ENCODE measurements at places on chromosomes 1 and 21. TPM values are rescaled to one million over a fixed set of nuclear protein-coding genes. Genes with fewer than 3 reads are reported as not detected.

ITLN2 gene
- not detected for total RNA-seq

LCA5L gene
- total RNA-seq: 0.69 TPM

INSRR gene
- total RNA-seq: 0.15 TPM

OR6F1 gene
- total RNA-seq: not detected

DPH5 gene
- 43.2 TPM for total RNA-seq

PRELP gene
- not detected for total RNA-seq

CTSK gene
- total RNA-seq: 14.3 TPM

RNPEP gene
- total RNA-seq: 74.1 TPM

ALX3 gene
- 0.81 TPM for total RNA-seq

SPRR2A gene
- not detected for total RNA-seq

ELK4 gene
- total RNA-seq: 35.4 TPM

F13B gene
- not detected for total RNA-seq

BMP8B gene
- total RNA-seq: 0.09 TPM

CRB1 gene
- not detected for total RNA-seq

S100A2 gene
- 4.5 TPM for total RNA-seq

ASCL5 gene
- 0.22 TPM for total RNA-seq

CSMD2 gene
- total RNA-seq: 3.4 TPM

OR2L5 gene
- not detected for total RNA-seq

HAO2 gene
- total RNA-seq: not detected

OR10Z1 gene
- total RNA-seq: not detected

GPR37L1 gene
- not detected for total RNA-seq

TOE1 gene
- 20.6 TPM for total RNA-seq

CYP4X1 gene
- total RNA-seq: not detected

TNFRSF1B gene
- total RNA-seq: 0.09 TPM

SESN2 gene
- total RNA-seq: 19.8 TPM

NFASC gene
- total RNA-seq: 0.24 TPM

MFSD2A gene
- 6.8 TPM for total RNA-seq

PDZK1 gene
- total RNA-seq: 0.39 TPM

SPRR1A gene
- not detected for total RNA-seq

SLC6A17 gene
- not detected for total RNA-seq

MX2 gene
- total RNA-seq: not detected

VWA1 gene
- 0.92 TPM for total RNA-seq

ADAM30 gene
- not detected for total RNA-seq

TIAM1 gene
- 14.3 TPM for total RNA-seq

HTR1D gene
- 0.20 TPM for total RNA-seq

POMGNT1 gene
- 71.0 TPM for total RNA-seq

TOMM20 gene
- total RNA-seq: 74.0 TPM

LRRC7 gene
- 0.07 TPM for total RNA-seq

SPRR2B gene
- not detected for total RNA-seq

LY9 gene
- total RNA-seq: not detected

BRINP3 gene
- total RNA-seq: 0.76 TPM

ADAMTS5 gene
- not detected for total RNA-seq

ADPRS gene
- total RNA-seq: 37.2 TPM

MPL gene
- not detected for total RNA-seq

PSRC1 gene
- 85.2 TPM for total RNA-seq

AIRE gene
- total RNA-seq: not detected

HPCAL4 gene
- not detected for total RNA-seq

TMEM269 gene
- total RNA-seq: 1.7 TPM

VAV3 gene
- 0.44 TPM for total RNA-seq

TNFRSF18 gene
- total RNA-seq: 1.1 TPM

CA6 gene
- not detected for total RNA-seq

EPHA10 gene
- total RNA-seq: not detected
